Chondrocyte (in vitro differentiated cells): ENCODE measurements at places on chromosomes 2 and 18. TPM values are rescaled to one million over a fixed set of nuclear protein-coding genes. Genes with fewer than 3 reads are reported as not detected.
A peak's percentile ranks its signal among the peaks of the same experiment; 100 is the strongest.

GRCh38 chr2:111958901-111959300, 60.5 kb downstream of the MERTK start:
- no peaks in the 10 kb centered on the region for H3K27me3 ChIP-seq
- peaks cover 7% of the 10 kb centered on the region for H3K4me1 ChIP-seq
- H3K36me3 ChIP-seq = peaks cover 3% of the 10 kb centered on the region

- no peak for DNase-seq
- H3K4me3 ChIP-seq = no peak overlapping the region
- H3K36me3 ChIP-seq = peaks cover 2% of the 10 kb centered on the region
- H3K4me1 ChIP-seq = no peaks in the 10 kb centered on the region
- no peak overlapping the region for H3K27ac ChIP-seq
- no peaks in the 10 kb centered on the region for H3K27me3 ChIP-seq
Observed at GRCh38 chr2:188269004-188269403, 22.7 kb upstream of the GULP1 start.

GRCh38 chr2:238709325-238710025, 138.4 kb upstream of the TWIST2 start:
- no peak overlapping the region for H3K27ac ChIP-seq
- no peak overlapping the region for H3K4me3 ChIP-seq
- H3K27me3 ChIP-seq = peaks cover 18% of the 10 kb centered on the region
- peaks cover 7% of the 10 kb centered on the region for H3K4me1 ChIP-seq

DNA sequence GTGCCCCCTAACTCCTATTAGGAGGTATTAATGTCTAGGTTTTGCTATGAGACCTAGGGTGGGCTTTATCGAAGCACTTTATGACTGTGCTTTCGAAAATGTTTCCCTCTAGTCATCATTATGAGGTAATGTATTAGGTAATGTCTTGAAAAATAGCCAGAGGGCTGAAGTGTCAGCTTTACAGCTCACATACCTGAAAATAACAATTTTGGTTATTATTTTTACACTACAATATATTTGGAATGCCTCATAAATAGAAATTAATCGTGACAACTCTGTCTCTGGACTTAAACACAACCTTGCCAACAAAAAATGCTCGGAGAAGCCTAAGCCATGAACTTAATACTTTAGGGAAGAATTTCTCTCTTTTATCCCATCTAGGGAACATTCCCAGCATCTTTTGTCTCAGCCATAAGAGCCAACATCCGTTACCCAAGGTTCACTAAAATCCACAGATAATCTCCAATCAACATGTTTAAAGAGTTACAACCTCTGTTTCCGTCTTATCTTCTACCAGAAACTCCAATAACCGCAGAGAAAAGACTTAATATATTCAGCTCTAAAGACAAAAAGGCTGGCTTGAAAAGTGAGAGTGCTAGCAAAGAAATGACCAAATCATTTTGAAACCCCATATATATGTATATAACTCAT, 130.9 kb upstream of the RND3 start:
- H3K27ac ChIP-seq = peak overlapping the region; percentile 46
- H3K27me3 ChIP-seq = no peaks in the 10 kb centered on the region
- H3K36me3 ChIP-seq = no peaks in the 10 kb centered on the region
- H3K4me3 ChIP-seq = no peak overlapping the region
- DNase-seq = no peak

DNA sequence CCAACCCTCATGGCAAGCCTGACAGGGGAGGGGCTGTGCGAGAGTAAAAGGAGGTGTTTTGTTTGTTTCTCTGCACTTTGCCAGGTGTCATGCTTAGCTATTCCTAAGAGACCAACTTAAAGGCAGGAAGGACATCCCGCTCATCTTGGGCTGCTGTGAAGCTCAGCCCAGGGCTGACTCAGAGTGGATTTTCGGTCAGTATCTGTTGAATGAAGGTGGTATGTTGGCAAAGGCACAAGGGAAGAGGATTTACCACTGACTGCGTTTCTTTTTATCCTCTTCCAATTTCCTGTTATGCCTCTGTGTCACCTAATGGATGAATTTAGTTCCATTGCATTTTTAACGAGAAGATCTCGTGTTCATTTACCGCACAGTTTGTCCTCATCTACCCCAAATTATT, 18.9 kb downstream of the TRPM8 start:
- H3K27me3 ChIP-seq = peaks cover 52% of the 10 kb centered on the region
- no peaks in the 10 kb centered on the region for H3K36me3 ChIP-seq
- H3K4me1 ChIP-seq = no peaks in the 10 kb centered on the region

- H3K27me3 ChIP-seq = peaks cover 8% of the 10 kb centered on the region
- DNase-seq = no peak
- H3K27ac ChIP-seq = no peak overlapping the region
- no peak overlapping the region for H3K4me3 ChIP-seq
- no peaks in the 10 kb centered on the region for H3K36me3 ChIP-seq
Observed at GRCh38 chr2:36287363-36288275, 68.0 kb upstream of the CRIM1 start.

DNA sequence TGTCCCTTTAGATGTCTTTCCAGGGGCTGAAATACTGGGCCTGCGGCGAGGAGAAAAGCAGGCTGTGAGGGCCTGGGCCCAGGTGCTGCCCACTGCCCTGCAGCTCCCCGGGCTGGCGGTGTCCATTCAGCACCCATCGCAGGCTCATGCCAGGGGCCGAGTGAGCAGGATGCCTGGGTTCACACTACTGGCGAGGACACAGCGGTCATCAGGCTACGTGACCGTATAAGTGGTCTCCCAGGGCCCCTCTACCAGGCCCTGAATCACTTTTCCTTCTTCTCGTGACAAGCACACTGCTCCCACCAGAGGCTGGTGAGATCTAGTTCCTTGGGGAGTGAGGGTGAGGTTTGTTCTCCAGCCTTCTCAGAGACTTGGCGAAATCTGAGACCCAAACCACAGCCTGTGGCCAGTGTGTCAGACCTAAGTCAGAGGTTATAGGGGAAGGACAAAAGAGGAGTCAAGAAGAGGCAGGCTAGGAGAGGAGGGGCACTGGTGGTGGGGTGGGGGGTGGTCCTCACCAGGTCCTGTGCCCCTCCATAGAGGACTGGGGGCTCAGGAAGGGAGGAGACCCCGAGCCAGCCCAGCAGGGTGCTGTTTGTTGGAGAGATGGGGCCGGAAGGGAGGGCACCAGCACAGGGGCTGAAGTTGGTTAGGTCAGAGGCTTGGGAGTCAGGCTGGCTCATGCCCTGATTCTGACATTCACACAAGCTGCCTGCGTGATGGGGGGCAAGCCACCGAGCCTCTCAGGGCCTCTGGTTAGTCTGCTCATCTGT, 6.6 kb upstream of the SEMA4C start:
- H3K27me3 ChIP-seq = no peaks in the 10 kb centered on the region
- peak overlapping the region; percentile 2 for H3K27ac ChIP-seq
- H3K4me3 ChIP-seq = no peak overlapping the region
- no peaks in the 10 kb centered on the region for H3K36me3 ChIP-seq
- H3K4me1 ChIP-seq = peaks cover 30% of the 10 kb centered on the region

DNA sequence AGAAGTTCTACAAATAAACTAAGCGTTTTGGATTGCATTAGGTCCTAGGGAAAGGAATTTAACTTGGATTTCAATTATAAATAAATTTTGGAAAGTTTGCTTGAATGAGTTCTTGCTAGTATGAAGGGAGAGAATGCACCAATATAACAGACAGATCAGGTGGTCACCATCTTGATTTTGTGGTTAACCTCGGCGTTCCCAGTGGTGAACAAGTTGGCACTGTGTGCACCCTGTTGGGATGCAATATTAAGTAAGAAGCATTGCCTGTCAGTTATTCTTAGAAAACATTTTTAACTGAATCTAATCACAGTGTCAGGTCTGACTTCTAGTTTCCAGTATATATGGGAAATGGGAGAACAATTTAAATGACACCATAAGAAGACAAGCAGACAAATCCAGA, 673.4 kb downstream of the SLC4A3 start:
- H3K36me3 ChIP-seq = no peaks in the 10 kb centered on the region
- H3K27ac ChIP-seq = no peak overlapping the region
- no peak overlapping the region for H3K4me3 ChIP-seq
- H3K4me1 ChIP-seq = peaks cover 18% of the 10 kb centered on the region
- DNase-seq = no peak
- H3K27me3 ChIP-seq = no peaks in the 10 kb centered on the region

DNA sequence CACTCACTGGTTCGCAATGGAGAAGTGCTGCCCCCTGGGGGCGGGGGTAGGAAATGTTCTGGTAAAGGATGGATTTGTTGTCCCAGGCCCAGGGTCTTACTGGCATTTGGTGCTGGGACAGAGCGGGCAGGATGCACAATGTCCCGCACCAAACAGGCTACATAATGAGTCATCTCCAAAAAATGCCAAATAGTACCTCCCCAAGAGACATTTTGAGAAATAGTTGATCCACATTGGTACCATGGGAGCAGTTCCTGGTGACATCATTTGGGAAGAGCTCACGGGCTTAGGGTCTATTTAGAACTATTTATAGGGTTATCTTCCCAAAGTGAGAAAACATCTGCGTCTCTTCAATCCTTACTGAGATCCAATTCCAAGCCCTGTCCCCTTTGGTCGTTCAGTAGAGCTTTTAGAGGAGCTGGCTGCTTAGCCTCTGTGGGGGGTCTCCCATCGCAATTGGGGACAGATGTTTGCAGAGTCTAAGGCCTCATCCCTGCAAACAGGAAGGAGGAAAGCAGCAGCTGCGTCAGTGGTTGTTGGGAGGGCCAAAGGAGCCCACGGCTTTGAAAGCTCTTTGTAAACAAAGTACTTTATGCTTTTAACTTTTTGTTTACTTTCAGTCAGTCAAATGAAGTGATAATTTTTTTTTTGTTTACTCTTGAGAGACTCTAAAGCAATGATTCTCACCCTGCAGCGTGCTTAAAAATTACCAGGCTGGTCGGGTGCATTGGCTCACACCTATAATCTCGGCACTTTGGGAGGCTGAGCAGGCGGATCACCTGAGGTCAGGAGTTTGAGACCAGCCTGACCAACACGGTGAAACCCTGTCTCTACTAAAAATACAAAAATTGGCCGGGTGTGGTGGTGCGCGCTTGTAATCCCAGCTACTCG, 49.3 kb downstream of the GREB1 start:
- no peak overlapping the region for H3K4me3 ChIP-seq
- H3K36me3 ChIP-seq = no peaks in the 10 kb centered on the region
- peaks cover 17% of the 10 kb centered on the region for H3K4me1 ChIP-seq
- H3K27me3 ChIP-seq = peaks cover 6% of the 10 kb centered on the region
- DNase-seq = no peak

DNA sequence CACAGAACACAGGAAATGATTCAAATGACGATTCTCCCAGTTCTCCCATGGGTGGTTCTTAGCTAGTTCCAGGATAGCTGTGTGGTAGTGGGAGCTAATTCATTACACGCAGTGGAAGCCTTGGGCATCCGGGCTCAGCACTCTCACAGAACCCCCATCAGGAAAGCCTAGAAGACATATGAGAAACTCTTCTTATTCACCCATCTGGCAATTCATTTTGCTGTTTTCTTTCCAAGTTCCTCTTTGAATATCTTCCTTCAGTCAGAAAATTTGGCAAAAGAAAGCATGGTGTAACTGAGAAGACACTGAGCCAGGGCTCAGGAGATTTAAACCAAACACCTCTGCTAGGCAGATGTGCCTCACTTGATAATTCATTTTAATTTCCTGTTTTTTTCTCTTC, 85.2 kb upstream of the FN1 start:
- no peaks in the 10 kb centered on the region for H3K27me3 ChIP-seq
- H3K4me3 ChIP-seq = no peak overlapping the region
- H3K4me1 ChIP-seq = peaks cover 36% of the 10 kb centered on the region
- H3K36me3 ChIP-seq = no peaks in the 10 kb centered on the region
- DNase-seq = no peak

DNA sequence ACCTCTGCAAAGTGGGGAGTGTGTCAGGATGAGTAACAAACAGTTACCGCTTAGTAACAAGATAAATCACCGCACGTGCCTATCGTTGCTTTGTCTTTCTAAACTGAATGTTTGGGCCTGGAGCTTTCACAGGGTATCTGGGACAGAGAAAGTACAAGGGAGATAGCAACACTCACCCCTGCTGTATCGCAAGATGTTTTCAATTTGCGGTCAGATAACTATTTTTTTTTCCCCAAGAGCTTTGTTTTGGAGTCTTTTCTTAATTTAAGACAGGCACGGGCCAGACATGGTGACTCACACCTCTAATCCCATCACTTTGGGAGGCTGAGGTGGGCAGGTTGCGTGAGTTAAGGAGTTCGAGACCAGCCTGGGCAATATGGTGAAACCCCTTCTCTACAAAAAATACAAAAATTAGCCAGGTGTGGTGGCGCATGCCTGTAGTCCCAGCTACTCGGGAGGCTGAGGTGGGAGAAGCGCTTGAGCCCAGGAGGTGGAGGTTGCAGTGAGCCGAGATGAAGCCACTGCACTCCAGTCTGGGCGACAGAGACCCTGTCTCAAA, 146.6 kb downstream of the GBX2 start:
- H3K36me3 ChIP-seq = peaks cover 5% of the 10 kb centered on the region
- H3K27ac ChIP-seq = no peak overlapping the region
- H3K4me3 ChIP-seq = no peak overlapping the region
- DNase-seq = no peak
- H3K27me3 ChIP-seq = no peaks in the 10 kb centered on the region
- no peaks in the 10 kb centered on the region for H3K4me1 ChIP-seq

- H3K36me3 ChIP-seq = no peaks in the 10 kb centered on the region
- no peaks in the 10 kb centered on the region for H3K27me3 ChIP-seq
- H3K4me3 ChIP-seq = no peak overlapping the region
- DNase-seq = no peak
Observed at GRCh38 chr2:100882645-100883613, 63.0 kb downstream of the NPAS2 start.

- H3K36me3 ChIP-seq = no peaks in the 10 kb centered on the region
- H3K27me3 ChIP-seq = no peaks in the 10 kb centered on the region
- peaks cover 18% of the 10 kb centered on the region for H3K4me1 ChIP-seq
- no peak for DNase-seq
- no peak overlapping the region for H3K4me3 ChIP-seq
Observed at GRCh38 chr2:157173740-157174184, 83.7 kb upstream of the GALNT5 start.

Gene REEP1
- total RNA-seq = 2.4 to 3.1 TPM (median 2.6 TPM) in 3 replicates
